ENCODE measurements at places on chromosomes 5 and 9. TPM values are rescaled to one million over a fixed set of nuclear protein-coding genes. Genes with fewer than 3 reads are reported as not detected.

The SPINK5 gene
- not detected for total RNA-seq

The WDR38 gene
- total RNA-seq, result not detected

The ABLIM3 gene
- 36.7 TPM for total RNA-seq

The DCAF10 gene
- total RNA-seq, result 29.3 TPM

The GAS1 gene
- 8.9 TPM for total RNA-seq

The OTP gene
- total RNA-seq, result not detected

The PCDHGB3 gene
- total RNA-seq, result 0.54 TPM
